ENCODE measurements at places on chromosomes 2 and 18.

DNA sequence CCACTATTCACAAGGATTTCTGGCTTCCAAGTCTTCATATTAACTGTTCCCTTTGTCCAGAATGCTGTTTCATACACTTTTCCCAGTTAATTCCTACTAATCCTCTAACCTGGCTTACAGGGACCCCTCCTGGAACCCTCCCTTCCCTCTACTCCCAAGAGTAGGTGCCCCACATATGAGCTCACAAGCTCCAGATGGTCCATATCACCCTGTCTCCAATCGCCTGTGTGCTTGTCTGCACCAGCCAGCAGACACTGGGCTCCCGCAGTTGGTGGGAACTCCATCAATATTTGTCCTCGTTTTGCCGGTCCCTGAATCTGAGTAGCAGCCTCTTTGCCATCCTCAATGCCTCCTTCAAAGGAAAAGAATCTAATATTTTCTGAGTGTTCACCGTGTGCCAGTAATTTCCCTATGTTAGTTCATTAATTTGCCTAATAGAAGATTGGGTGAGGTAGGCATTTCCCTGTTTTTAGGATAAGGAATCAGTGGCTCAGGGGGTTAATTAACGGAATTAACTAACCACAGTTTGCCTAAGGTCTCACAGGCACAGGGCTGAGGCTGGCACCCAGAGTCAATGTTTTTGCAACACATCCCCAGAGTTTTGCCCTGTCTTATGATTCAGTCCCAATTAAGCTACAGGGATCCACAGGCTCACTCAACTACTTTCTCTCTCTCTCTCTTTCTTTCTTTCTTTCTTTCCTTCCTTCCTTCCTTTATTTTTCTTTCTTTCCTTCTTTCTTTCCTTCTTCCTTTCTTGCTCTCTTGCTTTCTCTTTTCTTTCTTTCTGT, 141.6 kb upstream of the CYP1B1 start:
- no peak for DNase-seq

DNA sequence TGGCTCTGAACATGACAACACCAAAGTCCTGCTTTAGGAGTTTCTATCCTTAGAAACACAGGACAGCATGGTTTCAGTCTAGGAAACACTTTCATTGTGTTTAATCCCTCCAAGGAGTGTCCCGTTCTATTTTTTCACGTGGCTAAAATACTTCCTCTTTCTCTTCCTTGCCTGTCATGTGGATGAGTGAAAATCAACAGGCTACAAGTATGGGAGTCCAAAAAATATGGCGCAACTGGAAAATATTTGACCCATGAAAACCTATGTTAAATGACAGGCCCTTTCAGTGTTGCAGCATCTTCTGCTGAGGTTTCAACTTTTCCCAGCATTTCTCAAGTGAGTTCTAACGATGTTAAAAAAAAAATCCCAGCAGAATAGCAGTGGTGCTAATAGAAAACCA, 146.3 kb downstream of the LAMA3 start:
- DNase-seq, result no peak

GRCh38 chr2:29485631-29486030, 370.4 kb downstream of the CLIP4 start:
- no peak for DNase-seq

DNA sequence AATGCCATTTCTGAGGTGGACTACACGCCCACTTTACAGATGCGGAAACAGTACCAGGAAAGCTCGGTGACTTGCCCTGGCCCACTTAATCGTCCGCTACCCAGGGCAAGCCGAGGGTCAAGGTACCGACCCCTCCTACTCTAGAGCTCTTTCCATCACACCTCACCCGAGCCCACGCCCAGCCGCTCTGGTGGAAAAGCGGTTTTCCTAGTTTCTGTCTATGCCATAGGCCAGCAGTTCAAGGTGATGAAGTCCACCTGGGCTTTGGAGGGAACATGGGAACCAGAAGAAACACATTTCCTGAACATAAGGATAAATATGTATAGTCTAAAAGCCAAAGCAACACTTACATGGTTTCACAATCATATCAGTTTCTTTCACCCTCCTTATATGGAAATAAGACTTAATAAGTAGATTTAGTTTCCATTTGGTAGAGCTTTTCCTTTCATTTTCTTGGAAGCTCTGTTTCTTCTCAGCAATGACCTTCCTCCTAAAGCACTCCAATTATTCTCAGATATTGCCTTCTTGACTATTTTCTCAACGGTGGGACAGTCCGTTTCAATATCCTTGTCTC, 567 bp downstream of the VWA3B start:
- no peak for DNase-seq
